ENCODE measurements at places on chromosomes 2 and 18.

DNA sequence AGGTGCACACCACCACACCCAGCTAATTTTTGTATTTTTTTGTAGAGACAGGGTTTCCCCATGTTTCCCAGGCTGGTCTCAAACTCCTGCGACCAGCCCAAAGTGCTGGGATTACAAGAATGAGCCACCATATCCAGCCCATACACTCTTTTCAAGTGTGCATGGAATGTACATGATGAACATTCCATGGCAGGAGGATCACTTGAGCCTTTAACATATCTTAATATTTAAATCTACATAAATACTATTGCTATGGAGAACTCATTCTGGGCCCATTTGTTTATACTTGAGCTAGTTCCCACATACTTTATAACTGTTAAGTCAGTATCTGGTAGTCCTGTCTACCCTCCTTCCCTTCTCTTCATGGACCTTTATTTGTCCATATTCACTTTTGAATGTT lies 48.4 kb downstream of the RPE start:
- no peak for DNase-seq

DNA sequence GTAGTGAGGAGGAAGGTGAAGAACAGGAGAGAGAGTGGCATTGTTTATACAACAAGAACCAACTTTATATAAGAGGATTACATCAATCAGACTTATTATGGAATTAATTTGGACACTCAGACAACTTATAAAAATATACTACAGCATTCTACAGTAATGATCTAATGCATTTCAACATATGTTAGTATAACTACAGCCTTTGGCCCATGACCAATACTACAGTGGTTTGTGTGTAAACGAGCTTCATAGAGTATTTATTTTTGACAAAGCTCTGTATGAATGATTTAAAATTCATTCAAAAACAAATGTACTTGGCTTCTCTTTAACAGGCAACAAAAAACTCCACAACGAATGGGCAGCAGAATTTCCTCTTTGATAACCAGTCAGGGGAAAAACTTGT lies 72.8 kb downstream of the ZNF521 start:
- DNase-seq = no peak

GRCh38 chr2:95061119-95061512 lies 35.6 kb downstream of the MAL start:
- DNase-seq = no peak

DNA sequence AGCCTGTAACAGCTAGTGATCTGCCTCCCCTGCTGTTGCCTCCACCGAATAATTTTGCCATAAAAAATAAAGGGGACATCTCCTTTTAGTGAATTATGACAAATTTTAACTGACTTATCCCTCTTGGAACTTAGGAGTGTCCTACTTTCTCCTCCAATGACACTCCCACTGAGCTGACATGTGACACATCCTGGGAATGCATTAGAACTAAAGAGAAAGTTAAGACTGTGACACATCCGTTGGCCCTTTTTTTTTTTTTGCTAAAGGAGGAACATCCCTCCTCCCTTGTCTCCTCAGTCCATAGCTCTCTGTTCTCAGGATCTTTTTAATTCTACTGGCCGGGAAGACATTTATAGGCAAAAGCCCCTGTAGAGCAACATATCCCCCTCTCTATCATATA lies 268.2 kb downstream of the NRXN1 start:
- no peak for DNase-seq

- no peak for DNase-seq
These were observed 33.0 kb upstream of the RPL37A start for GRCh38 chr2:216465579-216466195.

- DNase-seq = no peak
These were observed 629.7 kb upstream of the SETBP1 start for GRCh38 chr18:44051026-44051425.

GRCh38 chr2:160175169-160176134 lies 24.6 kb downstream of the ITGB6 start:
- no peak for DNase-seq

Data from activated gamma-delta T cell treated with Interleukin-2 at 50 U/mL for 16 hours (primary cell).